ENCODE measurements at places on chromosomes 3 and 15.

- no peak for DNase-seq
Observed at GRCh38 chr15:20106026-20106425, 435.6 kb downstream of the GOLGA6L6 start.

GRCh38 chr15:40340740-40341400, at the start of gene CCDC9B:
Gene CCDC9B, minus strand, starts transcription at chr15:40340939. Its CDS starts 120 bp downstream, at chr15:40340819.
- no peak for DNase-seq

DNA sequence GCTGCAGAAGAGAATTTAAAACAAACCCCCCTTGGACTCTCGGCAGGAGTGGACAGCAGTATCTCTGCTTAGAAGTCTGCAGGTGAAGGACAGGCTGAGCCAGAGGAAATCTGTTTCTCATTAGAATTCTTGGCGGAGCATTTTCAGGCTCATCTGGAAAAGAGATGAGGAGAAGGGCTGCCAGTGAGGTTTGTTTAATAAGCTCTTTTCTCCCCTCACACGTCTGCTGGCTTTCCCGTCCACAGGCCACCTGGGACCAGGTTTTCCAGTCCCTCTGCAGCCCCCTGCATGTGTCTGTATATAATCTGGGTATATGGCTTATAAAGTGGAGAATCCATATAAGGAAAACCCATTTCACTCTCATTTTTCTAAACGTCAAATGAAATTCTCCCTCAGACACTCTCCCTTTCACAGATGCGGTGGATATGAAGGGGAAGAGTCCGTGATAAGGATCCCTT, 155.4 kb upstream of the TPM1 start:
- DNase-seq, result no peak

DNA sequence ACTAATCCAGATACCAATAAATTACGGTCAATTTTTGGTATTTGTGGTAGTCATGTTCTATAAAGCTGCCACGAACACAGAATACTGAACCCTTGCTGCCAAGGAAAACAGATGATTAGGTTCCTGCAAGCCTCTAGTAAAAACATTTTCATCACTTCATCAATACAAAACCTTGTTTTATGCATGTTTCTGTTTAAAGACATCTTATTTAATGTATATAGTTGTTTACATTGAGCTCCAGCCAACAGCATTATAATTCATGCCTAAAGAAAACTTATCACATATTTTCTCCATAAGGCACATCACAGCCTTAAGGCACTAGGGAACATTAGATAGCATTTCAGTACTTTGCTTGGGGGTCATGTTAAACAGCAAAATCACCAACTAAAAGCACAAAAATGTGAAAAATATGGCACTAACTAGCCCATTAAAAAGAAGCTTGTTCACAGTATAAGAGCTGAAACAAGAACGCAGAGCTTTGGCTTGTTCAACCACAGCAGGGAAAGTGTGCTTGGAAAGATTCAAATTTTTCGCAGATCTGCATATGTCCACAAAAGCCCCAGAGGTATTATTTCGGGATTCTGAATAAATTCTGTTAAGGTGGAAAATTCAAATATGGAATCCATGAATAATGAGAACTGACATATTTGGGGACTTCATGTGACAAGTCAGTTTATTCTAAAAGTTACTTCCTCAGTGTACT, 27.7 kb downstream of the POLQ start:
- DNase-seq, result no peak

Data from stimulated activated CD8-positive, alpha-beta memory T cell treated with anti-CD3 and anti-CD28 coated beads, Interleukin-15, amount 100 ng/mL, for 48 hours (primary cell).